Pancreas (tissue), 10 donors: ENCODE measurements at places on chromosomes 1 and 21.

- no peak for DNase-seq
Measured at GRCh38 chr1:60036856-60037460, 36.6 kb downstream of the C1orf87 start.

- DNase-seq = no peak
Measured at GRCh38 chr1:115348636-115349035, 10.6 kb upstream of the NGF start.

- DNase-seq = no peak
Measured at GRCh38 chr21:34582506-34583150, 32.3 kb downstream of the RCAN1 start.

DNA sequence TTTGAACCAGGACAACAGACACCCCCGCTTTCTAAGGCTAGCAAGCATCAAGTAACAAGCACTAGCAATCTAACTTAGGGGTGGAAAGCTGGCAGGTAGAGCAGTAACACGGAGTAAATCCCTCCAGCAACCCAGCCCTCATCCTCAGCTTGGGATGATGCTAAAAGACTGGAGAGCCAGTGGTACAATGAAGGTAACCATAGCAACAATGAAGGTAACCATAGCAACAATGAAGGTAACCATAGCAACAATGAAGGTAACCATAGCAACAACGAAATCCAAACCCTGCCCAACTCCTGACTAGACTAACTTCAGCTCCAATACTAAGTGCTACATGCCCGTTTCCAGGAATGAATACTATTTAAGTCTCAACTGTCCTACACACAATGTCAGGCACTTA lies 22.2 kb upstream of the EIF4G3 start:
- DNase-seq = no peak

GRCh38 chr1:53542551-53542950 lies 83.4 kb downstream of the DMRTB1 start:
- peak; percentile 44 for DNase-seq

GRCh38 chr1:7444363-7444762 lies 326.7 kb upstream of the VAMP3 start:
- DNase-seq = no peak

DNA sequence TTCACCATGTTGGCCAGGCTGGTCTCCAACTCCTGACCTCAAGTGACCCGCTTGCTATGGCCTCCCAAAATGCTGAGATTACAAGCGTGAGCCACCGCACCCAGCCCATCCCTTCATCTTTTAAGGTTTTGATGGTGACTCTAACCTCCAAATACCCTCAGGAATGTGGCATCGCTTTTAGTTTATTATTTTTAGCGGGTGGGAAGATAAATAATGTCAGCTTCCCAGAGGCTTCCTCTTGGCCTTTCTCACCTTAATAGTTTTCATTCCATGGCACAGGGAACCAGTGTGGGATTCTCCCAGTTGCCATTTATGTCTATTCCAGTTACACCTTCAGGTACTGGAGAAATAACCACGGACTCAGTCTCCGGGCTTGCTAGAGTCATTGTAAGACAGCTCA lies 92.1 kb upstream of the LRRN2 start:
- DNase-seq = no peak

DNA sequence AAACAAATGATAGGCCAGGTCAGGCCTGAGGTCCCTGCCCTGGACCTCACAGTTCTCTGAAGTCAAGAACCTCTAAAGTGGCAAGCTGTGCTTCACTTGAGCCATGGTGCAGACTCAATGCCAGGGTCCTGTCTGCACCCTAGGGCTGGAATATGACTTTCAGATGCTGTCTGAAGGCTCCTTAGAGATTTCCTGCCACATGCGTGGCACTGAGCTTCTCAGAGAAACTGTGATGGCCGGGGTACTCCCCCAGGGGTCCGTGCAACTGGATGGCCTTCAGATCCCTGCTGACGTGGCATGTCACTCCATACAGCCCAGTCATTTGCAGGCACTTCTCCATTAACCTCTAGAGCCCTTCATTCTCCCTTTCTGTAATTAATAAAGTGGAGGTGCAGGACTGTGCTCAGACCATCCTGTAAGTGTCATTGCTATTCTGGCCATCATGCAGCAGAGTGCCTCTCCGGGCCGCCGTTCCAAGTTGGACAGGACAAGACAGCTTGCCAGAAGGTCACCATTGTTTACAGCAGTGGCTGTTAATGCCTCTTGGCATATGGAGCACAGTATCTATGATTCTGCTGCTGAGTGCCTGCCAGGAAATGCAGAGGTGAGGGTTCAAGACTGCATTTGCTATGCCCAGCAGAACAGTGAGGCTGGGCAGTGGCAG lies 205.1 kb upstream of the COA6 start:
- no peak for DNase-seq

- DNase-seq = no peak
Measured at GRCh38 chr1:221781102-221781755, 39.3 kb upstream of the DUSP10 start.

DNA sequence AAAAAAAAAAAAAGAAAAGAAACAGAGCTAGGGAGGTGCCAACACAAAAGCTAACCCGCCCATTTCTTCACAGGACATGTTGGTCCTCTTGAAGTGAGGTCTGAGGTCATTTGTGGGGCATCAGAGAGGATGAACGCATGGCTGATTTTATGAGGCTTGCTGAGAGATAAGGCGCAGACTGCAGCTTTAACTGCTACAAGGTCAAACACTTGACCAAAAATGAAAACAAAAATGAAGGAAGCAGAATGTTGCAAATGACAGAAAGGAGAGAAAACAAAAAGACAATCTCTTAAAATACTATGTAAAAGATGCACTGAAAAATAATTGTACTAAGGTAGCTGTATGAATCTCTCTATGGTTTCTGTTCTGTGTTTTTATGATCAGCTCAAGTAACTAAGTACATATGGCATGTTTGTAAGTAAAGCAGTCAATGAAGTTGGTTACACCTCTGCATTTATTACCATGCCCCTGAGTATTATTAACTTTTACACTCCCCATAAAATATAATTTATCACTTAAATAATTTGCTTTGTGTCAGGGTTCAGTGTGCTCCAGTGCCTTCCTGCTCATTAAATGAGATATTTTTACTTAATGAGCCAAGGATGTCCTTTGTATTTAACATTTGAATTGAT lies 249.1 kb upstream of the NR5A2 start:
- DNase-seq = no peak
